Effector memory CD8-positive, alpha-beta T cell (primary cell): ENCODE measurements at places on chromosomes 1 and 21.

GRCh38 chr1:163054181-163054591 lies 15.0 kb upstream of the RGS4 start:
- DNase-seq = no peak

DNA sequence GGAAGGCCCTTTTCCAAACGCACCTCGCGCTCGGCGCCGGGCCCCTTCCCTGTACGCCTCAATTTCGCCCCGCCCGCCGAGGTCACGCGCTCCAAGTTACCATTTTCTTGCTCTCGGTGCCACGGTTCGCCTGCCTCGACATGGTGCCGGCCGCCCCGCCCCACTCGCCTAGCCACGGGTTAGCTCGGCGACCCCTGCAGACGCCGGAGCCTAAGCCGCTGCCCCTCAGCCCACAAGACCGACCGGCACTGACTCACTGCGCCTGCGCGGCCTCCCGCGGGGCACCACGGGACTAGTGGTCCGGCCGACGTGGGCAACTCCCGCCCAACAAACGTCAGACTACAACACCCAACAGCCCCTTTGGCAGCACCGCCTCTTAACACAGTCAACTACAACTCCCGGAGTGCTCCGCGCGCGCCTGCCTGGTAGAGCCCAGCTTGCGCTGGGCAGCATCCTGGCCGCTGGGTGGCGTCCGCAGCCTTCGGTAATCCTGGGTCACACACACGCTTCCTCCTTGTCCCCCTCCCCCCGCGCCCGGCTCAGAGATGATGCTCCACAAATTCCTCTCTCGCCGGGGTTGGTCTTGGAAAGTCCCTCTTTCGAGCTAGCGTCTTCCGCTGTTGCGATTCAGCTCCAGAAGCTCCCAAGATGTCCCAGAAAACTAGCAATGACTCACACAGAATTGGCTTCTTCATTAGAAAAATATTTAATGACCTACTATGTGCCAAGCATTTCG lies at the start of gene TRAPPC3:
Gene TRAPPC3 (minus strand): TSS at position 250 of the 736 bp plus-strand sequence. CDS start 108 bp downstream, at position 142.
- DNase-seq = peak; percentile 98

GRCh38 chr1:33943978-33944377 lies 80.1 kb downstream of the HMGB4 start:
- no peak for DNase-seq

DNA sequence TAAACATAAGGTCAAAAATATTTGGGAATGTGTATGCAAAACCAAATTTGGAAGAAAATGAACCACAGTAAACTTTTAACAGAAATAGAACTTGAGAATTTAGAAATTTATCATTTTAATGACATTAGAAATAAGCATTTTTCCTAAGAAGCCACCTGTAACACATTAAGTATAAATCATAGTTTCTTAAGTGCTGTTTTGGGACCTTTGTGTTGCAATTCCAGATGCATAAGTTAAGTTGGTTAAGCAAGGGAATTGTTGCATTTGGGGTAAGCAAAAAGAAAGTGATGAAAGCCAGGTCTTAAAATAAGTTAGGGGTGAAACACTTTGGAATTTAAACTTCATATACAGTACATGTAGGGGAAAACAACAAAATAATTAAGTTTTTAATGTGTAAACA lies 49.8 kb downstream of the CDKN2C start:
- DNase-seq = no peak
